H9 (cell line): ENCODE measurements at places on chromosomes 6 and 20. TPM values are rescaled to one million over a fixed set of nuclear protein-coding genes. Genes with fewer than 3 reads are reported as not detected.

GRCh38 chr6:146787876-146788508 is 189.2 kb downstream of the ADGB start:
- no peak for DNase-seq

- DNase-seq: no peak
Observed at GRCh38 chr6:116300566-116300965, 20.8 kb upstream of the TSPYL1 start.

- DNase-seq: no peak
Observed at GRCh38 chr20:3135507-3136070, 24.1 kb downstream of the FASTKD5 start.

DNA sequence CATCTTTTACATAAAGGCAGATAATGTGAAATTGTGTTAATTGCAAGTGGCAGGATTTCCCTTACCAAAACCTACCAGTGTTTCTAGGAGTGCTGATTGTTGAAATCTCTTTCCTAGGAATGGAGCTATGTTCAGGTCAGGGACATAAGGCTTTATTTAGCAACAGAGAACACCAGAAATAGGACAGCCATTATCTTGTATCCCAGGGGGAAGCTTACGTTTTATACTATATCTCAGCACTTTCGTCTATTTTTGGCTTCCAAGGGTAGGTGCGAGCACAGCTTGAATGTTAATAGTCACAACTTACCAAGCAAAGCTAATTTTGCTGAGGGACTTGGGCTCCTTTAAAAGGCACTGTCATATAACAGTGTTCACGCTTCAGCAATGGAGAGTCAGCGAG is 94.0 kb downstream of the SYCP2 start:
- DNase-seq: no peak

GRCh38 chr6:129009851-129010250 is 126.9 kb downstream of the LAMA2 start:
- DNase-seq: no peak

GRCh38 chr6:34333858-34334257 is 58.6 kb downstream of the NUDT3 start:
- no peak for DNase-seq

- DNase-seq: no peak
Observed at GRCh38 chr6:126337323-126337722, 2.6 kb upstream of the CENPW start.

- DNase-seq: no peak
Observed at GRCh38 chr6:73083886-73084285, 141.4 kb downstream of the KHDC1L start.

DNA sequence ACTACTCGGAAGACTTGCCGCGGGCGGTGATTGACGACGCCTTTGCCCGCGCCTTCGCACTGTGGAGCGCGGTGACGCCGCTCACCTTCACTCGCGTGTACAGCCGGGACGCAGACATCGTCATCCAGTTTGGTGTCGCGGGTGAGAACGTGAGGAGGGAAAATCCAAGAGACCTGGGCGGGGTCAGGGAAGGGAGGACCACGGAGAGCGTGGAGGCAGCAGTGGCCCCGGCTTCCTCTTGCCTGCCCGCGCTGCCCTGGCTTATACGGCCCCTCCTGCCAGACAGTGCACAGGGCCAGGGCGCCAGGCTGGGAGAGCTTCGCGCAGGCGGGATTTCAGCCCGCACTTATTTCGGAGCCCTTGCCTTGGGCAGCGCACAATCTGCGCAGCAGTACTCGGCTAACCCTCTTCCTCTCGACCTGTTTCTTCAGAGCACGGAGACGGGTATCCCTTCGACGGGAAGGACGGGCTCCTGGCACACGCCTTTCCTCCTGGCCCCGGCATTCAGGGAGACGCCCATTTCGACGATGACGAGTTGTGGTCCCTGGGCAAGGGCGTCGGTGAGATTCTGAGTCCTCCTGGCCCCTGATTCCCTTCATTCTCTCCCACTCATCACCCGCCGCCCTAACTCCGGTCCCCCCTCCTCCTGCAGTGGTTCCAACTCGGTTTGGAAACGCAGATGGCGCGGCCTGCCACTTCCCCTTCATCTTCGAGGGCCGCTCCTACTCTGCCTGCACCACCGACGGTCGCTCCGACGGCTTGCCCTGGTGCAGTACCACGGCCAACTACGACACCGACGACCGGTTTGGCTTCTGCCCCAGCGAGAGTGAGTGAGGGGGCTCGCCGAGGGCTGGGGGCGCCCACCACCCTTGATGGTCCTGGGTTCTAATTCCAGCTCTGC is 2.0 kb downstream of the MMP9 start:
- no peak for DNase-seq

DNA sequence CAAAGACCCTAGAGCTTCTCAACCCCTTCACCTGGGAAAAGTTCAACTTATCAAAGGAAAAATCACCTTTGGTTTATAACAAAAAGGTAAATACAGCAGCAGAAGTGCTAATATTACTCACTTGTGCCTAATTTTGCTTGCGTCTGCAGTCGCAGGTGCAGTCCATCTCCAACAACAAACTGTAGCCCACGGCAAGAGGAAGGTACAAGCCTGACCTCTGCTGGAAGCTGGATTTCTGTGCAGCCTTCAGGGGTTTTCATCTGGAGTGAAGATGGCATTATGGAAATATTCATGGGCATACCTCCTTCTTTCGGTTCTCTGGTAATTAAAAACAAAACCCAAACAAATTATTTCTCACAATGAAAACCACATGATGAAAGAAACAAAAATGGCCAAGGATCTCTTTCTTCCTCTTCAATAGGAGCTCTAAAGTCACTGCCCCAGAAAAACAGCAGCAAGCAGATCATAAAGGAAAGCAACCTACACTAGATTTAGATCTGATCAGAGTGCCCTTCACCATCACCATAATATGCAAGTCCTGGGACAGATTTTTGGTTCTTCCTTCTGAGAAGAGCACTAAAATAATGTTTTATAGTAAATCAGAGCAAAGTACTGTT is 7.8 kb downstream of the UBE3D start:
- peak; percentile 43 for DNase-seq

DNA sequence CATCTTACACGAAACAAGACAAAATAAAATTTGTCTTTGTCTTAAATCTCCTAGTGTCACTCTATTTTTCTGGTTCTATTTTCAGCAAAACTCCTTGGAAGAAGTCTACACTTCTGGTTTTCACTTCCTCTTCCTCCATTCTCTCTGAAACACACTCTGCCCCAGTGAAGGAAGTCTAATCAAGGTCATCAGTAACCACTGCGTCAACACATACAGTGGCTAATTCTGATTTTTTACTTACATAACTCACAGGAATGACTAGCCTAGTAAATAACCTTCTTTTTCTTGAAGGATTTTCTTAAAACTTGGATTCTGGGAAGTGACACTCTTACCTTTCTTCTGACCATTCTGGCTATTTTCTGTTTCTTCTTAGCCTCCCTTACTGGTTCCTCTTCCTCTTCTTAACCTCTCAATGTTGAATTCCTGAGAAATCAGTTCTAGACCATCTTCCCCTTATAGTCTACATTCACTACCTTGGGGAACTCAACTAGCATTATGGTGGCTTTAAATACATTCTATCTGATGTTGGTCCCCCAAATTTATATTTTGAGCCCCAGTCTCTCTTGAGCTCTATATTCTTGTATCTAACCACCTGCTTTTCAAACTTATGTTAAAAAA is 37.5 kb downstream of the AIG1 start:
- no peak for DNase-seq

DNA sequence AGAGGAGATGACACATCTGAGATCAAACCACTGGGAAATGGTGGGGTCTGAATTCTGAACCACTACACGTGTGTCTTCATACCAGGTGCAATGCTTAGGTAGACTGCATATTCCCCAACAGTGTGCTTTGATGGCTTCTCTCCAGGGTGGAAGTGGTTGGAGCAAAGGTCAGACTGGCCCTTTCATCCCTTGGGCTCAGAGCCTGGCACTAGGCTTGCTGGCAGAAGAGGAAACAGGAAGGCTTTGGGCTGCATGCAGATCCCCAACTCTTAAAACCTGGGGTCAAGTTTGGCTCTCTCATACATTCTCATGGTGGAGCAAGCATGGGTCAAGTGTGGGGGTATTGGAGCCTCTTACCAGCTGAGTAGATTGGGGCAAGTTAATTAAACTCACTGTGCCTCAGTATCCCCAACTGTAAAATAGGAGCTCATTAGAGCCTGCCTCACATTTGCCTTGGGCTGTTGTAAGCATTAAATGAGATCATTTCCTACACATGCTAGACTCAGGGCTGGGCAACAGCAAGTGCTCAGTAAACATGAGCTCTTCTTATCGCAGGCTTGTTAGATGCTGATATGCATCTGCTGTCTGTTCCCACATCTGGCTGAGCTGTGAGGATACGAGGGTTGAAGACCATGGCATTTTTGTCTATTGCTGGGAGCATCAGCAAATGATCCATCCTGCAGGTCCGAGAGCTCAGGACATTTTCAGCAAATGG is 51.6 kb upstream of the FAM83D start:
- no peak for DNase-seq

DNA sequence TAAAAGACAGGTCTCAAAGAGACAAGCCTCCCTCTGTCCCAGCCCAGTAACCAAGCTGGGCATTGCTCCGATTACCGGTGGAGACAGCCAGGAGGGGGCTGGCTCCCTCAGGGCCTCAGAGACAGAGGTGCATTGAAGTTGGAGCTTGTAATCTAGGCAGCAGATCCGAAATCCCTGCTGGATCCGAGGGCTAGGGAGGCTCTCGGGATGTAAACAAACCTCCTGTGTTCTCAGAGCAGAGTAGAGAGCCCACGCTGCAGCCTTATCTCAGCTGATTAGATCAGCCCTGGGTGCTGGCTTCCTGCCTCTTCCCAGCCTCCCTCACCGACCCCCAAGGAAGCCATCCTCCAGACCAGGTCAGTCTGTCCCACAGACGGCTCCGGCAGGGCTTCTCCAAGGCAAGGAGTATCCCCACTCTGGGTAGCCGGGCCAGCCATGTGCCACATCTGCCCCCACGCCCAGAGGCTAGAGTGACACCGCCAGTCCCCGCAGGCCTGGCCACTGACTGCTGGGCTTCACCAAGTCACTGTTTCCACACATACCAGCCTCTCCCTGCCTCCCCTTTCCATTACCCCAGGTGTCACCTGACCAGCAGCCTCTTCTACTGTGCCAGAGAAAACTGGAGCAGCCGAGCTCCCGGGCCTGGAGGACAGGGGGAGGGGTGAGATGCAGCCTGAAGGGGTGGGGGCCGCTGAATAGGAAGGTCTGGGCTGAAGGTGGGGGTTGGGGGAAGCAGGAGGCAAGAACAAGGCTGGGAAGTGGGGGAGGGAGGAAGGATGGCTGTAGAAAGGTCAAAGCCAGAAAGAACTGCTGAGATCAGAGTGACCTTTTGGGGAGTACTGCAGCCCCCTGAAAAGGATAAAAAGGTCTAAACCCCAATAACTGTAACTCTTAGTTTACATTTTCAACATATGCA is 6.0 kb downstream of the SDC4 start:
- peak; percentile 82 for DNase-seq

- no peak for DNase-seq
Observed at GRCh38 chr6:12280458-12280857, 9.7 kb upstream of the EDN1 start.

- DNase-seq: no peak
Observed at GRCh38 chr6:163085426-163085825, 329.1 kb upstream of the QKI start.

TBXT gene
- total RNA-seq: 0.31 and 0.48 TPM in 2 replicates

DNA sequence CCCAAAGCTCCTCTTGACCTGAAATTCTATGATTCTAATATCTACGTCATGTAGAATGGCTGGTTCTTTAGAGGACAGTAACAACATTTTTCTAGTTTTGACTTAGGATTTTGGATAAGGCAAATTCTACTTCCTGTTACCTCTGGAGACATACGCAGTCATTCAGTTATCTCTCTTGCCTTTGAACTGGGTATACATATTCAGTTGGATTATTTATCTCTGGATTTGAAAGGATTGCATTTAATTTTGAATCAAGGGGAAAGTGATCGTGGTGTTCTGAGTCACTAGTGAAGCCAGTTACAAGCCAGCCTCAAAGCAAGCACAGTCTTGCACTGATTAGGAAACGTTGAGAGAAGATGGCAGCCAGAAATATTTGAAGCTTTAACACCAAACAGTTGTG is 35.3 kb upstream of the BCAS1 start:
- no peak for DNase-seq

GRCh38 chr6:145866456-145867396 is 52.1 kb upstream of the FBXO30 start:
- no peak for DNase-seq

DNA sequence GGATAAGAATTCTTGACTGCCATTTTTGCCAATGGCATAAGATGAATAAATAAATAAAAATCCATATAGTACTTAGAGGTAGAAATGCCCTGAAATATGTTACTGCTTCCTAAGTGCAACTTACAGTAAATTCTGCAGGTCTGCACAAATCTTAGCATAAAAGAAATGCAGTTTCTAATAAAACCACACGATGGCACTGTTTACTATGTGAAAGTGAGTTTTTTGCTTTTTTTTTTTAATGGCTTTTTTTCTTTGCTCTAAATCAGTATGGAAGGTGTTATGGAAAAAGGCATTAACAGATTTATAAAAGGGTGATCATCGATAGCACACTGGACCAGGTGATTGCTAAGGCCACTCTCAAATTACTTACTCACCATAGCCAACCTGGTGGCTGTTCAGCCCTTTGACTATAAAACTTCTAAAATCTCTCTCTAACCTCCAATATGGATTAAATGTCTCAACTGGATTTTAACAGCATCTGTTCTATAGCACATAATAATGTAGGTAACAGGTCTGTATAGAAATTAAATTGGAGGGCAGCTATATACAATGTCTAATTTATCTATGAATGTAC is 45.8 kb downstream of the AHI1 start:
- no peak for DNase-seq
